Suprapubic skin (tissue), 4 donors: ENCODE measurements at places on chromosomes 6 and 20. TPM values are rescaled to one million over a fixed set of nuclear protein-coding genes. Genes with fewer than 3 reads are reported as not detected.

- peak; percentile 40 for DNase-seq
- peaks cover 6% of the 10 kb centered on the region for H3K4me1 ChIP-seq
- no peaks in the 10 kb centered on the region for H3K27me3 ChIP-seq
- H3K27ac ChIP-seq, result no peak overlapping the region
- no peaks in the 10 kb centered on the region for H3K36me3 ChIP-seq
- H3K4me3 ChIP-seq, result no peak overlapping the region
Observed at GRCh38 chr20:58097429-58097828, 131.0 kb downstream of the ANKRD60 start.

DNA sequence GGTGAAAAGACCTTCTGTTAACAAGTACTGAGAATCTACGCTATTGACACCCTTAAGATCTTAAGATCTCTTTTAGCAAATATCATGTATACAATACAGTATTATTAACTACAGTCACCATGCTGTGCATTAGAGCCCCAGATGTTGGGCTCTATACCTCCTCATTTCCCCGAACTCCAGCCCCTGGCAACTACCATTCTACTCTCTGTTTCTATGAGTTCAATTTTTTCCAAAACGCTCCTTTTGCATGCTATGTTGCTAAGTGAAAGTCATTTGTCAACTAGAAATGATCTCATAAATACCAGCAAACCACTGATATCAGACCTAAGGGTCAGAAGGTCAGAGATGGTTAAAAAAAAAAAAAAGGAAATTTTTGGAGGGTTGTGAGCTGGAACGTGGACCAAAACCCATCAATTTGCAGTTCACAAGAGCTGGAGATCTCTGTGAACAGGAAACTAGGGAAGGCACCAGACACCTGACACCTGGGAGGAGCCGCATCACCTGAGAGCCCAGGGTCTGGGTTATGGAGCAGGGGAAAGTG, 122.0 kb upstream of the KCNK16 start:
- H3K27ac ChIP-seq, result no peak overlapping the region
- H3K36me3 ChIP-seq, result no peaks in the 10 kb centered on the region
- H3K4me1 ChIP-seq, result no peaks in the 10 kb centered on the region
- DNase-seq, result no peak
- no peaks in the 10 kb centered on the region for H3K27me3 ChIP-seq
- H3K4me3 ChIP-seq, result no peak overlapping the region

GRCh38 chr20:51363378-51363777, 179.1 kb downstream of the NFATC2 start:
- no peak overlapping the region for H3K27ac ChIP-seq
- H3K27me3 ChIP-seq, result no peaks in the 10 kb centered on the region
- peaks cover 4% of the 10 kb centered on the region for H3K4me1 ChIP-seq
- H3K4me3 ChIP-seq, result no peak overlapping the region

EPPIN gene
- total RNA-seq, result not detected

- peak overlapping the region; percentile 72 for H3K4me3 ChIP-seq
- peaks cover 21% of the 10 kb centered on the region for H3K36me3 ChIP-seq
- H3K27ac ChIP-seq, result peak overlapping the region; percentile 100
- peaks cover 53% of the 10 kb centered on the region for H3K4me1 ChIP-seq
- no peaks in the 10 kb centered on the region for H3K27me3 ChIP-seq
- no peak for DNase-seq
Observed at GRCh38 chr6:35686436-35686835, 2.3 kb downstream of the FKBP5 start.

TNXB gene
- 25.7 TPM for total RNA-seq
